ENCODE measurements at places on chromosomes 12 and 14. TPM values are rescaled to one million over a fixed set of nuclear protein-coding genes. Genes with fewer than 3 reads are reported as not detected.

Gene CCDC92
- total RNA-seq, result 10.3 TPM

Gene CACNA1C
- total RNA-seq, result 0.57 TPM

Gene TGFB3
- total RNA-seq, result 3.2 TPM

Gene SIX6
- total RNA-seq, result not detected

Gene KLRK1
- total RNA-seq, result 0.40 TPM

Gene INHBC
- total RNA-seq, result not detected

Gene RASAL1
- not detected for total RNA-seq

Gene KRT3
- not detected for total RNA-seq

Gene RDH16
- not detected for total RNA-seq

Gene CLEC4E
- total RNA-seq, result not detected

Gene DEPDC4
- total RNA-seq, result 2.9 TPM

Gene LPAR5
- total RNA-seq, result not detected

Gene HVCN1
- 4.3 TPM for total RNA-seq

Gene TAS2R50
- total RNA-seq, result 0.75 TPM

Gene DCAF5
- total RNA-seq, result 19.6 TPM

Gene IL26
- total RNA-seq, result not detected

Gene LHX5
- total RNA-seq, result not detected

Gene SDR9C7
- total RNA-seq, result not detected

Gene ATG14
- total RNA-seq, result 9.0 TPM

Gene SIX4
- 29.2 TPM for total RNA-seq

Gene DNAI7
- total RNA-seq, result 0.11 TPM

Gene SERPINA5
- total RNA-seq, result 0.06 TPM

Gene MYO1H
- not detected for total RNA-seq

Gene BMAL2
- total RNA-seq, result 21.3 TPM

Gene MANSC4
- total RNA-seq, result not detected

Gene CLEC4C
- total RNA-seq, result not detected

Gene NGB
- total RNA-seq, result not detected

Gene MSI1
- not detected for total RNA-seq

Gene CLEC2A
- not detected for total RNA-seq

Gene KICS2
- 9.4 TPM for total RNA-seq

Gene UNC79
- not detected for total RNA-seq

Gene NID2
- 11.1 TPM for total RNA-seq

Gene TAS2R30
- 0.32 TPM for total RNA-seq

Gene EML5
- 0.17 TPM for total RNA-seq

Gene TAS2R31
- total RNA-seq, result 1.4 TPM

Gene ADGRD1
- total RNA-seq, result not detected

Gene ETNK1
- total RNA-seq, result 25.8 TPM

Data from LHCN-M2 (cell line).